ENCODE measurements at places on chromosomes 16 and 17. TPM values are rescaled to one million over a fixed set of nuclear protein-coding genes. Genes with fewer than 3 reads are reported as not detected.

The PHF23 gene
- 29.4 TPM for total RNA-seq

The SHISA9 gene
- total RNA-seq, result 0.99 TPM

The PLA2G10 gene
- total RNA-seq, result not detected

The MRC2 gene
- total RNA-seq, result 18.1 TPM

The KARS1 gene
- total RNA-seq, result 152 TPM

The KRTAP1-3 gene
- not detected for total RNA-seq

The CLEC10A gene
- total RNA-seq, result 4.4 TPM

The CCL11 gene
- total RNA-seq, result 5.4 TPM

The MLLT6 gene
- total RNA-seq, result 88.0 TPM

The ITGAX gene
- total RNA-seq, result 3.2 TPM

The OTOP2 gene
- not detected for total RNA-seq

The GJD3 gene
- total RNA-seq, result 1.2 TPM

The CCL17 gene
- not detected for total RNA-seq

The TPSD1 gene
- total RNA-seq, result 0.50 TPM

The ZCCHC14 gene
- 16.7 TPM for total RNA-seq

The IL21R gene
- total RNA-seq, result 0.07 TPM

The KRT20 gene
- not detected for total RNA-seq

The ABCA8 gene
- total RNA-seq, result 38.6 TPM

The PHOSPHO1 gene
- 0.64 TPM for total RNA-seq

The RASL10B gene
- total RNA-seq, result 23.8 TPM

The ZNF423 gene
- 7.8 TPM for total RNA-seq

The COPS3 gene
- 89.4 TPM for total RNA-seq

The MYH1 gene
- 0.10 TPM for total RNA-seq

The PMM2 gene
- 15.3 TPM for total RNA-seq

The SLC16A11 gene
- total RNA-seq, result 0.47 TPM

The CDH8 gene
- total RNA-seq, result not detected
